HepG2 (cell line): ENCODE measurements at places on chromosomes 1 and 21.

DNA sequence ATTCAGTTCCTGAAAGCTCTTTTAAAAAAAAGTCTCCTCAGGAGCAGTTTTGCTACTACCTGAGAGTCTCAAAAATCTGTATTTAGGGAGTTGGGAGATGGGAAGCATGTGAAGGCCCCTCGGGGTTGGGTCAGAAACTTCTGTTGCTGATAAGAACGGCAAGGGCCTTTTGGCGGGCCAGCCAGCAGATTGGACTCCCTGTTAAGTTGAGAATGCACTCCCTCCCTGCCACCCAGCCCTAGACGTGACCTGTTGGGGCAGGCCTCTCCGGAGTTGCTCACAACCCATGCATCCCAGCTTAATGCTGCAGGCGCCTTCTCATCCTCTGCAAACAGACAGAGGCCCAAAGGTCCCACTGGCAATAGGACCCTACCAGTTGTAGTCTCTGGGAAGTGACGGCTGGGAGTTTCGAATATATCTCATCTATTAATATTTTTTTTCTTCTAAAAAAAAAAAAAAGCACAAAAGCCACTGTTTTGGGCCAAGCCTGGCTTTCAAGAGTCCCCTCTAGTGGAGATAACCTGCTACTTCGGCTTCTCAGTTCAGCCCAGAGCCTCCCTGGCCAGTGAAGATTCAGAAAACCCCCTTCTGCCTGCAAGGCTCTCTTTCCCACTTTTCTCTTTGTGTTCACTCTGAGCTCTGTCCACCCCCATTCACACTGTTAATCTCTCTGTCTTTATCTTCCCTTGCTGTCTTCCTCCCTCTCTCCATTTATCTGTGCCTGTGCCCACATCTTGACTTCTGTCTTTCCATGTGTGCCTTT, 5.3 kb downstream of the PLXNA2 start:
- no peak for DNase-seq

DNA sequence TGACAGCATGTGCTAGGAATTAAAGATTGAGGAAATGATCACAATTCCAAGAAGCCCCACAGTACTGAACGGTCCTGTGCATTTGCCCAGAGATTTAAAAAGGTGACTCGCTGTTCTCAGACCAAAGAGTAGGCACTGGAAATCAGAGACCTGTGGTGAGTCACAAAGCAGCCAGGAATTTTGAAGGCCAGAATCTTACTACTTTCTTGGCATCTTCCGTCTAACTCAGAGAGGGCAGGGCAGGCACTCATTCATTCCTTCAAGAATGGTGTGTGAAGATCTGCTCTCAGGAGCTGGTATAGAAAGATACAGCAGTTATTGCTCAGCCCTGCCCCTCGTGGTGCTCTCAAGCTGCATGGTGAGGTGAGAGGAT, 57.9 kb downstream of the BRINP2 start:
- DNase-seq = no peak

DNA sequence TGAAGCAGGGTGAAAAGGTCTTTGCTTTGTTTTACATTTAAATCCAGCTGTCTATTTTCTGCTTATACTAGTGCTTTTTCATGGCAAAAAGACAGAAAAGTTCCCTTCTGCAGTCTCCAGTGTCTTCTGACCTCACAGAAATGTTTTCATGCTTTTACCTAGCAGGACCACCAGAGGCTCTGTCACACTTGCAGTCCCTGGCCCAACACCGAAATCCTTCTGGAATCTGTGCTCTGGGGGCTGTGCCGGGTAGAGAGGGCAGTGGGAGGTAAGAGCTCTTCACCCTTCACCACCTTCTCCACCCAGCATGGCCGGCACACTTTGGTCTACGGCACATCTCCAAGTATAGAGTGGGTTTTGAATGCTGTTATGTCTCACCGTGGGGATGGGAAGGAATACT, 20.8 kb downstream of the GNAT2 start:
- no peak for DNase-seq

DNA sequence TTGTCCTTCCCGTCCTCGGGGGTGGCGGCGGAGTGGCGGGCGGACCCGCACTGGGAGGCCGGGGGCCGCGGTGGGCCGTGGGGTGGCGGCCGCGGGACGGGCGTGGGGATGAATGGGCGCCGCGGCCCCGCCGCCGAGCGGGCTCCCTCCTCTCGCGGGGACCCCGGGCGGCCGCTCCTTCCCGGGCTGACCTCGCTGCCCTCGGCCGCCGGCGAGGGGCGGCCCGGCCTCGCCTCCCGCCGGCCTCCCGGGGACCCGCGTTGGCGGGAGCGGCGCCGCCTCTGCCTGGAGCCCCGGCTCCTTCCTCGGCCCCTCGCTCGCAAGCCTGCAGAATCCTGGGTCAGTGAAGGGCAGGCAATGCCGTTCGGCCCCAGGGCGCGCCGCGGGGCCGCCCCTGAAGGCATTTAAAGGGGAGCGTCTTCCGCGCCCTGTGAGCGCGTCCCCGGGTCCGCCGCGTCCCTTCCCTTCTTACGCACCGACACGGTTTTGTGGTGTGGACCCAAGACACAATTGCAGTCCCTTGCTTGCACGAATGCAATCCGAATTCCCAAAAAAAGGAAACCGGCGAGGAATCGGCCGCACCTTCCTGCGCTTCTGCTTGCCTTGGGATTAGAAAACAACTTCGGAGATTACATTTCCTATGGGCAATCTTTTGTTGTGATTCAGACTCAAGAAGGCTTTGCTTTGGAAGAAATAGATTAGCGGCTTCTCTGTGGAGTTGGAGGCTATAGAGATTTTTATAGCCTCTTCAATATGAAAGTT, 776 bp downstream of the ITSN1 start:
- no peak for DNase-seq

- DNase-seq = no peak
These were observed 3.2 kb downstream of the MYOCOS start for GRCh38 chr1:171625225-171625624.

DNA sequence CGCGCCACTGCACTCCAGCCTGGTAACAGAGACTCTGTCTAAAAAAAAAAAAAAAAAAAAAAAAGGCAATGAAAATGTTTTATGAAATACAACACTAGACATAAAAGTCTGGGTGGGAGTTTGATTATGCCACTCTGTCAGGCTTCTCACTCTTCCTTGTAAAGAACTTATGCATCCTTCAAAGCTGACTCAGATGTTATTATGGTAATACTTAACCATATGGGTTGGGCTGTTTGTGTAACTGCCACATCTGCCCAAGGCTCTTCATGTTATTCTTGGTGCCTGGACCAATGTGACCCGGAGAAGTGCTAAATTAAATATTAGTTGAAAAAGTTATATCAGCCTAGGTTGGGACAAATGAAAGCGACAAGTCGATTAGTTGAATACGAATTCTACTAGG, 23.8 kb downstream of the FAM89A start:
- no peak for DNase-seq

- DNase-seq = no peak
These were observed 26.4 kb downstream of the KCNA10 start for GRCh38 chr1:110492573-110492972.

DNA sequence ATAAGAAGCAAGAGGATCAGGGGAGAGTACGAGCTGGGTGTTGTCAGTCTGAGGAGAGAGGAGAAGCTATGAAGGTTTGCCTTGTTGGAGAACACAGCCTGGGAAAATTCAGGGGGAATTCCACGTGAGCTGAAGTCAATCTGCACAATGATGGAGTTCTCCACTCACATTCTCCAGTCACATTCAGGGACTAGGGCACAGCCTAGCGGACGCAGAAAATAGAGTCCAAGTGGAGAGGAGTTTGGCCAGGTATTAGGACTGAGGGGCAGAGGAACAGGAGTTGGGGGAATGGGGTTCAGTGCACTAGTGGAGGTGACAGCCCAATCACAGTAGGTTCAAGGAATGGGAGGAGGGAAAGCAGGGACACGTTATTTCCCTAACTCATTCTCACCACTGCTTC, 124.0 kb downstream of the KCNH1 start:
- no peak for DNase-seq

DNA sequence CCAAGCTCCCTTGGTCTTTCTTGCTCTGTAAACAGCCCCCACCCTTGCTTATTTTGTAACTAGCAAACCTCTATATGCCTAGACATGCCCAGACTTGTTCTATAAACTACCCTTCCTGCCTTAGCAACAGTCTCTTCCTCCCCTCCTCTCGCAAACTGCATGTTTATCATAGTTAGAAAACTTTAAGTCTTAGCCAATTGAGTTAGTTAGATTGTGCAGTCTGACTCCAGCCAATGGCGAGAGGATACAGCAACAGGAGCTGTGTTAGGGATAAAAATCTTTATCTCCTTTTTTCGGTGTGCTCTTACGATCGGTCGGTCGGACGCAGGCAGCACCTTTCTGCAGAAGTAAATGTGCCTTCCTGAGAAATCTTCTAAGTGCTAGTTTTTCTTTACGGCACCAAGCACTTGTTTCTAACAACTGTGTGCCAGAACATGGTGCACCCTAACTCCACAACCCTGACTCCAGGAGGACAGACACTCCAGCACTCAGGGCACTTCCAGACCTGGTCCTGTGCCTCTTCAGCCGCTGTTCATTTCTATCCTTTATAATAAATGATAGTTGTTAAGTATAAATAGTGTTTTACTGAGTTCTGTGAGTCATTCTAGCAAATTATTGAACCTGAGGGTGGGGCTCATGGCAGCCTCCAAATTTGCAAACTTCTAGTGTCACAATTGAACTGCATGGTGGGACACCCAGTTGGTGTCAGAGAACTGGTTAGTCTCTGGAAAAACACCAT, 25.7 kb upstream of the GNG4 start:
- DNase-seq = peak; percentile 39

DNA sequence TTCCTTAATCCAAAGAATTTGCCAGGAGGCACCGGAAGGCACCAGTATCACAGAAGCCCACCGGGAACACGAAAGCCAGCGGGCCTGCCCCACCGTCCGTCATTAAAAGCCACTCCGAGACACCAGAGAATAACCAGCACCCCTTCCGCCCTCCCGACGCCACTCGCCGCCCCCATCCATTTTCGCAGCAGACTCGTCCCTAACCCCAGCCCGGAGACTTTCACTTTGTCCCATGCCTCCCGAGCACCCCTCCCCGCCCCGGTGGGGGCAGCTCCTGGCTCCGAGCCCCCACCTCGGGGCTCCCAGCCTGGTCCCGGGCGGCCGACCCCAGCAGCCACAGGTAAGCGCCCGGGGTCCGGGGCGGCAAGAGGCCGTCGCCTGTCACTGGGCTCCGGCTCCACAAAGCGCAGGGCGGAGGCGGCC, 105.4 kb downstream of the SLC45A1 start:
- DNase-seq = no peak

GRCh38 chr1:203204756-203205155, 18.3 kb upstream of the CHI3L1 start:
- no peak for DNase-seq

GRCh38 chr1:204081164-204081790, 8.4 kb downstream of the SOX13 start:
- DNase-seq = no peak

DNA sequence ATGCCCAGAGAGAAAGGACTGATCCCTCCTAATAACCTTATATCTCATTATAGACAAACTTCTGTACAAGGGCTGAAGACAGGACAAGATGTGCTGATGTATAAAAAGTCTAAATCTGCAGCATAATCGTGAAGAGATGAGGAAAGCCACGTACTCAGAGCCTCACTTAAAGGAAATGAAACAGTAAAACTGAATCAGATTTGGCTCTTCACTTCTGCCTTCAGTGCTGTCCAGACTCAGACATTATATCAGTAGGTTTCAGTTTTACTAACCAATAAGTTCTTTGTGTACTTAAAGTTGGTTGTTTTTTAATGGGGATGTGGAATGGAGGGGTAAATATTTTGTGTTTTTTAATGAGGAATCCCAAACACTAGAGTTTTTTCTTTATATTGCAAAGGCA, 45.3 kb upstream of the RGS1 start:
- DNase-seq = no peak

GRCh38 chr1:59638231-59638711, 176.5 kb upstream of the HOOK1 start:
- DNase-seq = peak; percentile 81

DNA sequence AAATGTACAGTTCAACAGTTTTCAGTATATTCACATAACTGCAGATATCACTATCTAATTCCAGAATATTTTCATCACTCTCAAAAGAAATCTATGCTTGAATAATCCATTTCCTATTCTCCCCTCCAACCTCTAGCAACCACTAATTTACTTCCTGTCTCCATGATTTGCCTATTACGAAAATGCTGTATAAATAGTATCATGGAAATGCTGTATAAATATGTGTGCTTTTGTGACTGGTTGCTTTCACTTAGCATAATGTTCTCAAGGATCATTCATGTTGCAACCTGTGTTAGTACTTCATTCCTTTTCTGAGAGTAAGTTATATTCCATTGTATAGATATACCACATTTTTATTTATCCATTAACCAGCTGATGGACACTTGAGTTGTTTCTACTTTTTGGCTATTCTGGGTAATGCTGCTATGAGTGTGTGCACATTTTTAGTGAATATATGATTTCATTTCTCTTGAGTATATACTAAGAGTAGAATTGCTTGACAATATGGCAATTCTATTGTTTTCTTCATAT, 115.6 kb downstream of the TNFSF18 start:
- no peak for DNase-seq

- DNase-seq = no peak
These were observed 49.6 kb upstream of the BMP8A start for GRCh38 chr1:39441797-39442196.

DNA sequence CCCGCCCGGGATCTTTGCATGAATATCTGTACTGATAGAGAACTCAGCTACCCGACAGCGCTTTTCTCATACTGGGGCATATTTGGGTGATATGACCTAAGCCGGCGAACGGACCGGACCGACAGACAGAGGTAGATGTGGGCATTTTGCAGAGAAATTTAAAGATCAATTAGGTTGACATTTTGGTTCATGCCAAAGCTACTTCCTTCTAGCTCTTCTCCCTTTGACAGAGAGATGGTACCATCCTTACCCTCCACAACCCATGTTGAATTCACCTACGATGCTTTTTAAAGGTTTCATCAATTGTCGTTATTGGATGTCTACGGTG, 459 bp downstream of the ARV1 start:
- DNase-seq = no peak

GRCh38 chr1:208475449-208475848, 231.3 kb upstream of the PLXNA2 start:
- no peak for DNase-seq

DNA sequence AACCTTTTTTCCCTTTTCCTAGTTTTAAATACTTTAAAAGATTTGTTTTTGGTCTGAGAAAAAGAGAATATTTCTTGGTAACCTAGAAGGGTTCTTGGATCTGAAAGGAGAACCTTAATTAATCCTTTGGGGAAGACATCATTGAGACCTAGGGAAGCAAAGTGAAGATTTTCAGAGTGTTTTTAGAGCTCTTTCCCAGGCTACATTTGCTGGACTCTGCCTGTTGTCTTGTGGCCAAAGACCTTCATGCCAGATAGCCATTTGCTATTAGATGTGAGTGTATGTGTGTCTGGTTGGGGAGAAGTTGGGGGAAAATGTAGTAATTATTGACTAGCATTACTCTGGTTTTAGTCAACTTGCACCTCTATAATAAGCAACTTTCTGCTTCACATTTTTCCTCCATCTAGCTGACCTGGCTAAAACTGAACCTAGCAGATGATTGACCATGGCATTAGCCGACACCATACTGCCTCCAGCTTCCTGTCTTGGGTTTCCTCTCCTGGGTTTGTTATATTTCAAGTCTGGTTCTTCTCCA, 239.1 kb downstream of the USP25 start:
- no peak for DNase-seq
